Progenitor cell of endocrine pancreas (in vitro differentiated cells): ENCODE measurements at places on chromosomes 6 and 20.

DNA sequence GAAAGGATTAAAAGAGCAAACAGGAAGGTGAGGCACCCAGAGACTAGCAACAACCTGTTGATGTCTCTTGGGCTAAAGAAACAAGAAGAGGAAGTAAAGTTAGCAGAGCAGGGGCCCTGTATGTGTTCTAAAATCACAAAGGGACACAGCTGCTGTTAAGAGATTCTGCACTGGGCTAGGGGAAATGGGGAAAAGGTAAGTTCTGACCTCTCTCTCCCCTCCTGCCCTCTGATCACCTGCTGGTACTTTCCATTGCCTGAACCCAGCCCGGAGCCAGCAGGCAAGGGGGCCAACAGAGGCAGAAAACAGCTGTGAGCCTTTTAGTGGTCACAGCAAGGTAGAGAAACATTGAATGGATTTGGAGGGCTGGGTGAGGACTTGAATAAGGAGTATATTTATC lies 13.5 kb upstream of the CNR1 start:
- DNase-seq, result no peak

- no peak for DNase-seq
Observed at GRCh38 chr6:100893743-100894142, 12.6 kb upstream of the ASCC3 start.

- no peak for DNase-seq
Observed at GRCh38 chr20:63509088-63509564, 10.2 kb upstream of the EEF1A2 start.

GRCh38 chr20:41011551-41012067 lies 17.0 kb upstream of the TOP1 start:
- no peak for DNase-seq

- no peak for DNase-seq
Observed at GRCh38 chr6:109327959-109328358, 54.3 kb downstream of the CD164 start.

DNA sequence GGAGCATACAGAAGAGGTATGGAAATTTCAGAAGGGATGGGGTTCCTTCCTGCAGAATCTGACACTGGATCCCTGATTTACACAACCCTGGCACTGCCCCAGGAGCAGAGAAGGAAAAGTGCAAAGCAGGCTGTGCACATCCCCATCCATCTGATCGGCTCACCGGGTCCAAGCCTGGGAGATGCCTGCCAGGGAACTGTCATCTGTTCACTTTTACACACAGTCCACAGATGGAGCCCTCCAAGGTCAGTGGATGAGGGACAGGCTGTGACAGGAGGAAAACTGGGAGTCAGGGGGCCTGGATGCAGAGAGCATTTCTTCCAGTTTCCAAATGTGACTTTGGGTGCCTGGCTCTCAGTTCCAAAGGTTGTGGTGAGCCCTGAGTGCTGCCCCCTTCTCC lies 11.0 kb upstream of the SYNDIG1 start:
- DNase-seq, result no peak

- DNase-seq, result no peak
Observed at GRCh38 chr6:13593720-13594119, 19.3 kb downstream of the SIRT5 start.
